ENCODE measurements at places on chromosomes 4 and X. TPM values are rescaled to one million over a fixed set of nuclear protein-coding genes. Genes with fewer than 3 reads are reported as not detected.

The STK32B gene
- total RNA-seq, result 0.18 TPM

- H3K4me1 ChIP-seq, result peaks cover 16% of the 10 kb centered on the region
- H3K36me3 ChIP-seq, result peaks cover 10% of the 10 kb centered on the region
- H3K27me3 ChIP-seq, result no peaks in the 10 kb centered on the region
- DNase-seq, result no peak
- H3K27ac ChIP-seq, result 0 out of 3 replicates have a peak overlapping the region, but pooled peaks have one; percentile 3
These were observed 10.4 kb downstream of the AFF1 start for GRCh38 chr4:86944964-86945781.

- H3K27me3 ChIP-seq, result peaks cover 33% of the 10 kb centered on the region
- H3K4me3 ChIP-seq, result no peak overlapping the region
- H3K36me3 ChIP-seq, result no peaks in the 10 kb centered on the region
- no peak overlapping the region for H3K27ac ChIP-seq
- no peaks in the 10 kb centered on the region for H3K4me1 ChIP-seq
These were observed 14.0 kb downstream of the STOX2 start for GRCh38 chr4:183919141-183919540.

- H3K27me3 ChIP-seq, result no peaks in the 10 kb centered on the region
- no peaks in the 10 kb centered on the region for H3K4me1 ChIP-seq
- H3K4me3 ChIP-seq, result no peak overlapping the region
- no peak overlapping the region for H3K27ac ChIP-seq
These were observed 144.8 kb upstream of the UNC5C start for GRCh38 chr4:95693594-95693993.

GRCh38 chr4:184798504-184798903 is 27.3 kb downstream of the ACSL1 start:
- no peaks in the 10 kb centered on the region for H3K36me3 ChIP-seq
- H3K4me1 ChIP-seq, result no peaks in the 10 kb centered on the region
- no peaks in the 10 kb centered on the region for H3K27me3 ChIP-seq
- no peak overlapping the region for H3K4me3 ChIP-seq

All from K562 (cell line).